Kasumi-1 (cell line): ENCODE measurements at places on chromosomes 16 and 17.
A peak's percentile ranks its signal among the peaks of the same experiment; 100 is the strongest.

- DNase-seq = no peak
Observed at GRCh38 chr16:22878955-22879354, 65.0 kb downstream of the HS3ST2 start.

DNA sequence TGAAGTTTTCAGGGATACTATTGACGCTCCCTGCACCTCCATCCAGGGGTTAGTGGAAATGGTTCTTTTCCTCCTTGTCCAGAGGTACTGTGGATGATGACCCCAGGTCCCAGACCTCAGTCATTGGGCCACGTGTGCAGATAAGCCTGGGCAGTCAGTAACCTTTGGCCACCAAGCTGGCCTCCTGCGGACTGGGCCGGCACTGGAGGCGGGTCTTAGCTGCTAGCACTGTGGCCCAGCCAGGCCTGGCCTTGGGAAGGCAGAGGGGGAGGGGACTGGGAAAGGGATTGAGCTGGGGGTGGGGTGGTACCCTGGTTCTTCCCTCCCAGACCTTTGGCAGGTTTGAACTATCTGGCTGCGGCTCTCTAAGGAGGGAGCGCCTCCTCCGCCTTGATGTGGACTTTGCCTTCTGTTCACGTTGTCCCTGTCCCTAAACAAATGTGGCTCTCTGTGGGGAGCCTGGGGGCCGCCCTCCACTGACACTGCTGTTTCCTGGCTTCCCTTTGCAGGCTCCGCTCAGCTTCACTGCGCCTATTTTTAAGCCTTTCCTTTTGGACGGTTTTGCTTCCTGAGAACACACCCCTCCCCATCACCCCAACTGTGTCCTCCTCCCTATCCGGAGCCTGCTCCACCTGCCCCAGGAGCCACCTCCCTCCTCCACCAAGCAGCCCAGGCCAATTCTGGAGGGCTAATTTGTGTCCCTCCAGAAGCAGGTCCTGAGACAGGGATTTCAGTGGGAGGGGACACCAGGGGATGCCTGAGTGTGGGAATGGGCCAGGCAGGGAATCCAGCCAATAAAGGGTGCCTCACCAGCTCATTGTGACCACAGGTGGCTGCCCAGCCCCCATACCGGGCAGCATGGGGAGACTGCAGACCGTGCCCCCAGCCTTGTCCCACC, 251.9 kb downstream of the SEC14L1 start:
- peak; percentile 74 for DNase-seq

- DNase-seq = no peak
Observed at GRCh38 chr16:88377961-88378360, 4.8 kb upstream of the ZNF469 start.

DNA sequence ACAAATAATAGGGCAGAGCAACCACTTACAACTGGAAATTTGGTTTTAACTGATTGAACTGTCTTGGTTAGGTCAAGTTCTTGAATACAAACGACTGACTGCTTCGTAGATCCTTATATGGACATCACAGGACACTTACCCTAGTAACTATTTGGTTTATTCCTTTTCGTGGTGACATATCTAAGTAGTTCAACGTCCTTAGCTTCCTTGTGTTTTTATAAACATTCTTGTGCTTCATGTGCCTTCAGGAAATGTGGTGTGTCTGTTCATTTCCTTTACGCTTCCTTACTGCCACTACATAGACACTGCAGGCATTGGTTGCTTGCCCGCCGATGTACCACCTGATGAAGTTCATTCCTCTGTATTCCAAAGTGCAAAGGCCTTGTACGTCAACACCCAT, 59.3 kb downstream of the USP10 start:
- DNase-seq = peak; percentile 90

DNA sequence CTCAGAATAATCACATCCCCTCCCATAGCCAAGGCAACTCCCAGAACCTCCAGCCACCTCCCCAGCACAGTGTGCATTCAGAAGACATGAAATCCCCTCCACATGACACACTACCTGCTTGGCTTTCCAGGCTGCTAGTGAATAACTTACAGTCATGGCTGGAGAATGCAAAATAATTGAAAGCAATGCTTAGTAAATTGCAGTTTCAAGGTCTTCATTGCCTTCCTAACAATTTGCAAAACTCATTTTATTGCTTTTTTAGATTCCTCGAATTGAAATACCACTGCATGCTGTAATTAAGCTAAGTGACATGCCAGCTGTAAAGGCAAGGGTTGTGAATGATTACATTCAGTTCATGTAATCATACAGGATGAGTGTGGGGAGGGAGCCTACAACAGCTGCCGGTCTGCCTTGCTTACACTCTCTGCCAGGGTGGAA, 29.0 kb upstream of the HOXB13 start:
- no peak for DNase-seq
